ENCODE measurements at places on chromosomes 13 and 19.

DNA sequence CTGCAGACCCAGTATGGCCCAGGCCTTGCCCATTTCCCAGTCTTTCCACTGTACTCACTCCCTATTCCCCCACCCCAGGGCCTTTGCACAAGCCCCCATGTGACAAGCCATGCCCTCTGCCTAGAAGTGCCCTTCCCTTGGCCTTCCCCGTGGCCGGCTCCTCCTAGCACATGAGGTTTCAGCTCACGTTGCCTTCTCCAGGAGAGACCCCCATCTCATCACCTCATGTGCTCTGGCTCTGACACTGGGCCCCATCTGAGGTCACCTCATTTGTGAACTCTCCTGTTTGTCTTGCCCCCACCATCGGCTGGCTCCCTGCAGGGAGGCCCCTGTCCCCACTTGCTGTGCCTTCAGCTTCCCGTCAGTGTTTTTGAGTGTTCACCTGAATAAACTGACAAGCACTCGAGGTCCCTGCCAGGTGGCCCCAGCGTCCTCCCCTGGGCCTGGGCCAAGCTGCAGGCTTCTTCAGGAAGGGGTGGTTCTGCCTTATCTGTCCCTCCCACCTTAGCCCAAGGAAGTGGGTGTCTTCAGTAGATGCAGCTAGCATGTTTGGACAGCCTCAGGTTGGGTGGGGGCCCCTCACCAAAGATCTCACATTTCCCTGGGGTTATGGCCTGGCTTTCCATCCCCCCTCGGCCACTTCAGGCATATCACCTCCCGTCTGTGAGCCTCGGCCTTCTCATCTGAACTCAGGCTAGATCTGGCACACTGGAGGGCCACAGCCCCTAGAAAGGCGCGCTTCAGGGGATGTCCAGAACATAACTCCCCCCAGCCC lies 3.8 kb upstream of the SLC25A42 start:
- DNase-seq, result no peak

DNA sequence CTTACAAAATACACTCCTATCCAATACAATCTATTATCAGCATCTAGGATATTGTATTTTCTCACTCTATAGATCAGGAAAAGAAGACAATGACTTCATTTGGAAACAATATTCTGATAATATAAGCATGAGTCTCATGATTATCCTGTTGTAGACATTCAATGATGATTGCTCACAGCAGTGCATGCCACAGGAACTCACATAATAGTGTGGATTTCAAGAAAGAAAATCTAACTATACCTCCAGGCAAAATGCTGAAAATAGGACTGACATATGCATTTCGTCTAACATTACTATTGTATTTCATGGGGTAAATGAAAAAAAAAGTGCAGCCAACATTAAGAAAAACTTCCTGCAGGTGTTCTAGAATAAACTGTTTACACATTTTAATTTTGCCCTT lies 122.6 kb downstream of the POSTN start:
- DNase-seq, result no peak

DNA sequence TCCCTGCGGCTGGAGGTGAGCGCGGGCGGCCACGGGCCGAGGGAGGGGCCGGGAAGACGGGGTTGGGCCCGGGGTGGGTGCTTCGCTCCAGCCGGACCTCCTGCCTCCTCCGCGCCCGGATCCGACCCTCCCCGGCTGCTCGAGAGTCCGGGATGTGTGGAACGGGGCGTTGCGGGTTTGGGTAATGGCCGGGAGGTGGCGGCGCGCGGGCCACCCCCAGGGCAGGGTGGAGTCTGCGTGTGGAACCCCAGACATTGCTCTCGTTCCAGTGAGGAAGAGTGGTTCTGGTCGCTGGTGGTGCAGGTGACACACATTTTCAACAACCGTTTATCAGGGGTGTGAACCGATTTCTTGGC lies 38.8 kb downstream of the ARHGEF7 start:
- no peak for DNase-seq

- no peak for DNase-seq
Measured at GRCh38 chr13:44131069-44131614, 242.5 kb upstream of the SERP2 start.

GRCh38 chr13:49455007-49455398 lies 10.9 kb downstream of the SETDB2 start:
- no peak for DNase-seq

- no peak for DNase-seq
Measured at GRCh38 chr19:8269724-8270123, 38.4 kb downstream of the CD320 start.

- DNase-seq, result peak; percentile 82
Measured at GRCh38 chr13:80116107-80116506, 224.8 kb downstream of the SPRY2 start.

Data from astrocyte of the spinal cord (primary cell).